NCI-H1417 treated with DMSO at 0.1 percent for 48 hours (cell line): ENCODE measurements at places on chromosomes 1 and 21.

- no peak for DNase-seq
Measured at GRCh38 chr21:35204850-35205541, 155.9 kb upstream of the RUNX1 start.

- no peak for DNase-seq
Measured at GRCh38 chr1:173224949-173225348, 17.8 kb upstream of the TNFSF4 start.

DNA sequence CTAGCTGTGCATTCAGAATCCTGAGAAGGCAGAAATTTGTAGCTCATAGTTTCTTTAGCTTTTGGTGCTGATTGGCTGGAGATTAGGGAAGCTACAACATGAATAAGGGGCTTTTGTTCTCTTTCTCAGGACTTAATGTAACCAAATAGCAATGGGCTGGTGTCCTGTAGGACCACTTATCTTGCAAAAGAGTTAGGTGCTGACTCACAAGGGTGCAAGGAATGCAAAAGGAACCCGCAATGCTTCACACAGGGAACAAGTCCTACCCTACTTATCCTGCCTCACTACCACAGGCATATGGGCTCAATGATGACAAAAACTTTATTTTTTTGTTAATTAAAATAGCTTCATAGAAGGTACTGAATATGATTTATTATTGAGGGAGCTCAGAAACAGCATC lies 541.5 kb downstream of the AMY1C start:
- no peak for DNase-seq

DNA sequence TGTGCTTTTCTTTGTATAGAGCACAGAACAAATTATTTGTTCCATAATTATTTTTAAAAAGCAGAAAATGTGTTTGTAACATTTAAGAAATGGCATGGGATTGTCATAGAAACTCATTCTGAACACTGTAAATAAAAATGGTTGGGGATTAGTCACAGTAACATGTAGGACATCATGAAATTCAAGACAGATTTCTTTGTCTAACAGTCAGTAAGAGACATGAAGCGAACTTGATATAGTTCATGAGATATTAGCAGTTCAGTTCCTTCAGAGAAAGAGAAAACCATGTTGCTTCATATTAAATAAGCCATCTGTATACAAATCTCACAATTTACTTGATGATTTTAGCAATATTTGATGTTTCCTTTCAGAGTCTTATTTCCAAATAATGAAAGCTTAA lies 19.7 kb downstream of the NFIA start:
- no peak for DNase-seq

DNA sequence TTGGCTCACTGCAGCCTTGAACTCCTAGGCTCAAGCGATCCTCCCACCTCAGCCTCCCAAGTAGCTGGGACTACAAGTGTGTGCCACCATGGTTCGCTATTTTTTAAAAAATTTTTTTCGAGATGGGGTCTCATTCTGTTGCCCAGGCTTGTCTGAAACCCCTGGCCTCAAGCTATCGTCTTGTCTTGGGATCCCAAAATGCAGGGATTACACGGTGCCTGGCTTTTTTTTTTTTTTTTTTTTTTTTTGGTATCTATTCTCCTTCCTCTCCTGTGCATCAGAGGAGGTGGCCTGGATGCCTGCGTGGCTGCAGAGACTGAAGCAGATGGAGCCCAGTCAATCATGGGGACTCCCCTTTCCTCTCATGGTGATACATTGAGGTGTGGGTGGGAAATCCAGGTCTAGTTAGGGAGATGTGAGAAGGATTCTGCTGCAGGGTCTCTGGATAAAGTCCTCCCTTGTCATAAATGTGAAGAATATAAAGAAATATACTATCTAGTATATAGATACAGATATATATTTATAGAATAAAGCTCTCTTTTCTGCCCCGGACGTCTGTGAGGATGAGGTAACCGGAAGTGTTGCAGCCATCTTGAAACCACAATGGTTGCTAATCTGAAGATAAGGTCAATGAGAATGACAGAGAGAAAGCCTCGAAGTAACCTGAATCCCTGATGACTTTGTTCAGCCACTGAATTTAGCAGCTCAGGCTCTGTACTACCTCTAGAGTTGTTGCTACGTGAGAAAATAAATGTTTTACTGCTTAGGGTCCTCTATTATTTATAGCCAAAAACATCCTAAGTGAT lies 19.5 kb upstream of the RGSL1 start:
- DNase-seq, result no peak

- peak; percentile 7 for DNase-seq
Measured at GRCh38 chr1:202374099-202374498, 25.6 kb downstream of the PPP1R12B start.
